ENCODE measurements at places on chromosomes 1 and 21. TPM values are rescaled to one million over a fixed set of nuclear protein-coding genes. Genes with fewer than 3 reads are reported as not detected.

DNA sequence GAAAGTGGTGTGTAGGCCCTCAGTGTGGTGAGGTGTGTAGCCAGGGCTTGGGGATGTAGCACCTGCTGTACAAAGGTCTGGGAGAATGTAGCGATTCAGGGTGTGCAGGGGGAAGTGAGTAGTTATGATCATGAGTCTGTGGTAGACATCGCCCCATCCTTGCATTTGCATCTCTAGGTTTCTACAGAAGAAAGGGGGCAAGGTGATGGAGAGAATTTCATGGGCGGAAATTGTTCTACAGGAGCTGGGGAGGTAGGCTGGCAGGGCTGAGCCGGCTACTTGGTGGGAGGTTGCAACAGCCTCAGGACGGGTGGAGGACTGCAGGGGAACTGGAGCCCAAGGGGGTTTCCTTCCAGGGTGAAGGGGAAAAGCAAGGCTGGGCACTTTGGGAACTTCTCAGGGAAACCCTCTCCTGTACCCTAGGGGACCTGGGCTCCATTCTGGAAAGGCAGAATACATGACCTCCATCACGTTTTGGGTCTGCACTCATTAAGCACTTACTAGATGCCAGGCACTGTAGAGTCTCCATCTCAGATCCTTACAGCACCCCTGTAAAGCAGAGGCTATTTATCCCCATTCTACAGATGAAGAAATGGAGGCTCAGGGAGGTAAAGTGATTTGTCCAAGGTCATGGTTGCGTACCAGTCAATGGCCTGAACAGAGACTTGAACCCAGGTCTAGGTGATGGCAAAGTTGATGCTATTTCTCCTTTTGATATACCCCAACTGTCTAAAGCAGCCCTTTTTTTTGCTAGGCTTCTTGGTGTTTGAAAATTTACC lies 14.5 kb upstream of the TNFRSF1B start:
- no peak for DNase-seq

ADCY10 gene
- not detected for polyA plus RNA-seq

DNA sequence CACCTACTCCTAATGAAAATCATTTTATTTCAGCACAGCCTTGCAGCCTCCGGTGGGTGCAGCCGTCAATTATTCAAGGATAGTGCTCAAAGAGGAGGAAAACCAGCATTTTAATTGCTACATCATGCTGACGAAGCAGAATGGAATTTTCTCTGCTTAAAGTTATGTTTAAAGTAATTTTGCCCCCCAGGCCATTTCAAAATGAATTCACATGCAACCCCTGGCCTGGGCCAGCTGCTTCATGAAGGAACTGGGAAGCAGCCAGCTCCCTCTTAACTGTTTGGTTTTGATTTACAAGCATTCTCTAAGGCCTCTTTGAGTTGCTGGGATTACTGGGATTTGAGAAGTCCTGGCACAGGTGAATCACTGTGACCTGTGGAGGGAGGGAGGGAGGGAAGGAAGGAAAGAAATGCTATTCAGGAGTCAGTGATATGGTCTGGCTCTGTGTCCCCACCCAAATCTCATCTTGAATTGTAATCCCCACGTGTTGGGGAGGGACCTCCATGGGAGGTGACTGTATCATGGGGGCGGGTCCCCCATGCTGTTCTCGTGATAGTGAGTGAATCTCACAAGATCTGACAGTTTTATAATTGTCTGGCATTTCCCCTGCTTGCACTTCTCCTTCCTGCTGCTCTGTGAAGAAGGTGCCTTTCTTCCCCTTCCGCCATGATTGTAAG lies 66.0 kb downstream of the PGBD5 start:
- DNase-seq, result no peak

TRMT1L gene
- polyA plus RNA-seq, result 19.1 TPM

DNA sequence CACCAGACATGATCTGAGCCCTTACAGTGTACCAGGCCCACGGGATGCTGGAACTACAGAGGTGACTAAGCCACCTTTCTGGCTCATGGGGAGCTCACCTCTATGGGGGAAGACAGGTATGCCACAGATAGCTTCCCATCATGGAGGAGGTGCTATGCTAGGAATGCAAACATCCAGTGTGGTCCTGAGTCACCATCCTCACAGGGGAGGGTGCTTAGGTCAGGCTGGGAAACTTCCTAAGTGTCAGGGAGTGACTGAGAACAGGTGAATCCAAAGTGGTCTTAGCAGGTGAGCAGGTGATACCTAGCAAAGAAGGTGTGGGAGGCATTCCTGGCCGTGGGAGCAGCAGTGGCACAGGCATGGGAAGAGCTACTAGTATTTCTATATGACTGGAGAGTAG lies 8.6 kb upstream of the RASSF5 start:
- DNase-seq, result no peak

- no peak for DNase-seq
These were observed 594 bp downstream of the LUZP1 start for GRCh38 chr1:23168079-23168444.

GRCh38 chr1:221149111-221149510 lies 269.9 kb downstream of the HLX start:
- no peak for DNase-seq

LDLRAD2 gene
- not detected for polyA plus RNA-seq

Measured in CD4-positive, CD25-positive, alpha-beta regulatory T cell (primary cell).